ENCODE measurements at places on chromosomes 12 and 14.

DNA sequence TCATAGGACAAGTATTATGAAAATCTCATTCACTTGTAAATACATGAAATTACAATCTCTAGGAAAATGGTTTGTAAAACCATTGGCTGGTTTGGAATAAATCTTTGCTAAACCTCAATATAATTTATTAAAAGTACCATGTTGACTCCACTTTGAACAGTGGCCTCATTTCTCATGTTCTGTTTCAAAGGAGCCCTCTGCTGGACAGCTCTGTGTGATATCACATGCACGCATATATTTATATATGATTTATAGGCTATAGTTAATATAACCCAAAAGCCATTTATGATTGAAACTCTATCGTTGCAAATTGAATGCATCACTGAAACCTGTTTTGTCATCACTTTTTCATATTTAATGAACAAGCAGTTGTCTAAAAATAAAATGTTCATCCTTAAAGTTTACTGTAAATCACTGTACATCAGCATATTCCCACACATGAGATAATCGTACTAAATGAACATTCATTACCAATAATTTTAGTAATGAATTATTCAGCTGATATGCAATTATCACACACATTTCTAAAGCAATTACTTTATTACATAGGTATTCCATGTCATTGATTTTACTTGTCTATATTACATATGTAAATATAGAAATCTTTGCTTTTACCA is 493.8 kb downstream of the NPAS3 start:
- peak; percentile 52 for DNase-seq

DNA sequence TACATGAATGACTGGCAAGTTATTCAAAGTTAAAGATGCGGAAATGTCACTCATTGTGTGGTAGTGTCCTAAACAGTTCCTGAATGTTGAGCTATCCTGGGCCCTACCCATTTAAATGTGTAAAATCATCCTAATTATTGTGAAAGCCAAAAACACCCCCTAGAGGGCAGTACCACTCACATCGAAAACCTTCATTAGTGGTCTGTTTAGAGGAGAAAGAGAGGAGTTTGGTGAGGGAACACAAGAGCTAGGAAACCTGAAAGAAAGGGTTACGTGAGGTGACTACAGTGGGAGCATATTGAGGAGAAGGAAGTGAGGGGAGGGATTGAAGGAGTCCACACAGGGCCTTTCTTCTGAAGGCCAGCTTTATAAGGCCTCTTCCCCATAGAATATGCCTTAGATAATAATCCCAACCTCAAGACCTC is 2.5 kb upstream of the TEP1 start:
- peak; percentile 65 for DNase-seq

DNA sequence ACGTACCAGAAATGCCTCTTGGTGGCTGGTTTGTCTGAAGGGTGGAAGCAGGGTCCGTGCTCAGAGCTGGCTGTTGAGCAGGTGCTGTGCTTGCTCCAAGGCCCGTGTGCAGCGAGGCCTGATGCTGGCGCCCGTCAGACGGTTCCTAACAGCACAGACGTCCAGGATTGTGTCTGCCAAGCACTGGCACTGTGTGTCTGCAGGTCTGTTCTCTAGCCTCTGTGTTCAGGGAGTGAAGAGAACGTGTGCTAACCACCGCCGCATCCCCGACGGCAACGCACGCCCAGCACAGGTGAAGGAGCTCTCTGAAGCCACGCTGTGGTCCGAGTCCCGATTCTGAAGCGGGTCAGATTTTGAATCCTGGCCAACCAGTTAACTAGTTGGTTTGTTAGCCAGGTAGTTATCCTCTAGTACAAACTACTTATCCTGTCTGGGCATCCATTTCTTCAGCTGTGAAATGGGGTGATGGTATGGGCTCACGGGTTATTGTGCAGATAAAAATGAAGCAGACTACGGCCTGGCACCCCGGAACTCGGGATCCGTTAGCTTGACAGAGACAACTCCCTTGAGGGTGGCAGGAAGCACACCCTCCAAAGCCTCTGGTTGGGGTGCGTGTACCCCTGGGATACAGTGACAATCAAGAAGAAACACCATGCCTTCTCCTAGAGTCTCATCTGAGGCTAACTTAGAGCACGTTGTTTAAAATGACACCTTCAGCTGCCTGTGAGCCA is 18.6 kb upstream of the TDRD9 start:
- DNase-seq: no peak

DNA sequence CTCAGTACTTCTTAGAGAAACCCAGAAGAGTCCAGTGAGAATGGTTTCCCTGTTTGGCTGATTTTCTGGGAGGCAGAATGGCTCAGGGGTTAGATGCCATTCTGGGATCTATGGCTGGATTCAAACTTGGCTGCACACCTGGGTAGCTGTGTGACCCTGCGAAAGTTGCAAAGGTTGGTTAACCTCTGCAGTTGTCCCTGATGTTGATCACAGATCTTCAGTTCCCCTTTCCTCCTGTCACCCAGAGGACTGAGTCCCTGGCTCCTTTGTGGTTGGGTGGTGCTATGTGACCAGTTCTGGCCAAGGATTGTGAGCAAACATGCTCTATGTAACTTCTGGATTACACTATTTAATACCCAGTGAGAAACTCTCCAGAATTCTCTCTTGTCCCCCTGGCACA is 418.0 kb downstream of the RGS6 start:
- no peak for DNase-seq

GRCh38 chr14:77830692-77831091 is 30.8 kb downstream of the ADCK1 start:
- DNase-seq: no peak

GRCh38 chr12:122029620-122030423 is 8.1 kb downstream of the BCL7A start:
- DNase-seq: no peak

GRCh38 chr14:51908086-51908485 is 47.7 kb downstream of the GNG2 start:
- DNase-seq: no peak

DNA sequence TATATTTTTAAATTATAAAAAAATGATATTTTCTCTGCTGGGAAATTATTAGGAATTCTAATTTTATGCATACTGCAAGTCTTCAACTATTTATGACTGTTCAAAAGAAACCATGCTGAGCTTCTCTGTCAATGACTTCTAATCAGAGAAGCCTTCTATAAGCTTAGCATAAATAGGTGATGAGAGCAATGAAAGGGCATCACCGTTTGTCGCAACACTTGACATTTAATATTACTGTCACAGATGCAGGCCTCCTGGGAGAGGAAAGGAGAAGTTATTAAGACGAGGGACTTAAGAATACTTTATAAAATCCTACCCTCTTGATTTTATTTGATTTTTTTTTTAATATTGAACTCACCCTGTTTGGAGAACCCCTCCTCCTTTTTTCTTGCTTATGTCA is 69.8 kb downstream of the CAPZA3 start:
- no peak for DNase-seq

DNA sequence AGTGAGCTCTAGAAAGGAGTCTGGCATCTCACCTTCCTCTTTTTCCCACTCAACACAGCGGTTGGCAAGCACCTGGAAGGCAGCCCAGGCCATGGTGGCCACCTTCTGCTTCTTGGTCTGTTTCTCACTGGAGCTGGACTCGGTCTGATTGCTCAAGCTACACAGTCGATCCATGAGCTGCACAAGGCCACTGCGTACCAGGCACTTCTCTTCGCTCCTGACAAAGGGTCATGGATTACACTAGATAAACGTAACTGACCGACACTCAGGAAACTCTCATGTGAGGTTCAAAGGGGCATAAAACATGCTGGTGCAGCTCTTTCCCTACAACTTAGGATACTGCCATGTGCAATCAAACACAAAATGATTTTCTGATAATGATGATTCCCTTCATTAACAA is 113.7 kb downstream of the TRAFD1 start:
- no peak for DNase-seq

GRCh38 chr14:97633131-97633738 is 836.1 kb downstream of the VRK1 start:
- DNase-seq: no peak

GRCh38 chr12:124044809-124045321 is 71.8 kb downstream of the ZNF664 start:
- no peak for DNase-seq

- DNase-seq: no peak
These were observed 157.5 kb downstream of the TMTC3 start for GRCh38 chr12:88299567-88300101.

GRCh38 chr12:110917467-110917866 is 2.9 kb downstream of the MYL2 start:
- no peak for DNase-seq

- DNase-seq: peak; percentile 22
These were observed 564.8 kb downstream of the VRK1 start for GRCh38 chr14:97361958-97362357.

- DNase-seq: peak; percentile 59
These were observed at the start of gene RAB15 for GRCh38 chr14:64971943-64972791. TSS of gene RAB15 (minus strand) at chr14:64972336. CDS start at chr14:64972076, 260 bp downstream.

DNA sequence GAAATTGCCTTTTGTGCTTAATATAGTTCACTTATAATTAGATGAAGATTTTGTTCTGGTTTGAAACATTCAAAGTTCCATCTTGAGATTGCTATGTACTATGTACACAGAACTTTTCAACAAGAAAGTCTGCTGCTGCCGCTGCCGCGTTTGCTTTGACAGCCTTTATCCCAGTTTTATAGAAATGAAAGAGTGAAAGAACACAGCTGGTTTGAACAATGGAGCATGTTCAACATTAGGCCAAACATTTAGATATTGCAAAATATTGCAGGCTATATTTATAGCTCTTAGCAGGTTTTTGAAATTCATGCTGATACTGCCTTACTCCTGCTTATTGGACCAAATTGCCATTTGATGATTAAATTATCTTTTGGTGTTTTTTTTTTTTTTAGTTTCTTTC is 299.8 kb upstream of the PRKD1 start:
- no peak for DNase-seq

DNA sequence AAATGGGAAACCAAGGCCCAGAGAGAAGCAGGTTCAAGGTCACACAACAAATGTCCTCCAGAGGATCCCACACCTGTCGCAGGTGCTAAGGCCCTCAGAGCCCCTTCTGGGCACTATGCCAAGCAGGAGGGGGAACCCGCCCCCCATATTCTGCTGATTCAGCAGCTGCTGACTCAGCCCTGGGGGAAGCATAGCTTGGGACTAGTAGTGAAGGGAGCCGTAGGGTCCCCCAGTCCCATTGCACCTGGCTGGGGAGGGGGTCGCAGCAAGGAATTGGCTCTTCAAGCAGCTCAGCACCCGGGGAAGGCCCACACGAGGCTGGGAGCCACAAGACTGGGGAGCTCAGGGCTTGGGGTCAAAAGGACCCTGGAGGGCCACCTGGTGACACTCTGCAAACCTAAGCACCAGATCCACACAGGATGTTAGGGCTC is 1.0 kb downstream of the RASAL1 start:
- no peak for DNase-seq

- DNase-seq: no peak
These were observed 20.3 kb downstream of the FIGNL2 start for GRCh38 chr12:51827925-51828818.

GRCh38 chr14:76773188-76773885 is 12.1 kb downstream of the VASH1 start:
- DNase-seq: no peak

DNA sequence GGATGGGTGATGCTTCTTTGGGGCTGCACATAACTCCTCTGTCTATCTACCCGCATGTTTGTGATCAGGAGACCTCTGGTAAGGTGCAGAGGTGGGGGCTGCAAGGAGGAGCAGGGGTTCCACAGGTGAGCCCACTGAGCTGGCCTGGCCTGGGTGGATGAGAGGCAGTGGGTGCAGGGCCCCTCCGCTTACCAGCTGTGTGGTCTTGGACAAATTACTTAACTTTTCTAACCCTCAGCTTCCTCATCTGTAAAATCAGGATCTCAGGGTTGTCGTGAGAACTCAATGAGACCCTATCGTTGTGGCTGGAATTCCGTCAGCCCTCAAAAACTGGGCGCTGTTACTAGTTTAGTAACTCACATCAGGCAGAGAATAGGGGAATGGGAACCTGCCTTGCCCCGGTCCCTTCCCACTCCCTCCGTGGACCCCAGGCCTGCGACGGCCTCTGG is 7.5 kb downstream of the PTPN6 start:
- DNase-seq: no peak

- no peak for DNase-seq
These were observed 3.7 kb downstream of the NUAK1 start for GRCh38 chr12:106135075-106135474.

DNA sequence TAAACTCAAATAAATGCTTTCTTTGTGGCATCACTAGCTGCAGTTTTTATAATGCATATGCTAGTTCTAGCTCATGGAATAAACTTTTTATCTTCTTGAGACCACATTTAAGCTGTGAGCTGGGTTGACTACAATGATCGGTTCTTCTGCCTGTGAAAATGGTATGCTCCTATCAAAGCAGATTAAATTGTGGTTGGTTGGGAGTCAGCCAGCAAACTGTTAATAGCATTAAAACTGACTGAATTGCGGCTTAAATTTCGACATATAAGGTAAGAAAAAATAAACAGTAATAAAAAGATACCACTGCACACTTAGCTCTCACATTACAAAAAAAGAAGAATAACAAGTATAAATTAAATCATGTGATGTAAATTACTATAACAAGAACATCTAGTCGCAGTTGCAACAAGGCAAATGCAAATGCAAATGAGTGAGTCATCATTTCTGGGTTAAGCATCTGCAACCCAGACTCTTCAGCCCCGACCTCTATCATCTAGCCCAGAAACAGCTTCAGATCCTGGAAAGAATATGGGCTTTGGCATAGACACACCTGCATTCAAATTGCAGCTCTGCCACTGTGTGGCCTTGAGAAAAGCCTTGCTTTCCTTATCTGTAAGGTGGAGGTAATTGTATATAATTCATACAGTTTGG is 19.8 kb upstream of the DHRS7 start:
- DNase-seq: no peak

DNA sequence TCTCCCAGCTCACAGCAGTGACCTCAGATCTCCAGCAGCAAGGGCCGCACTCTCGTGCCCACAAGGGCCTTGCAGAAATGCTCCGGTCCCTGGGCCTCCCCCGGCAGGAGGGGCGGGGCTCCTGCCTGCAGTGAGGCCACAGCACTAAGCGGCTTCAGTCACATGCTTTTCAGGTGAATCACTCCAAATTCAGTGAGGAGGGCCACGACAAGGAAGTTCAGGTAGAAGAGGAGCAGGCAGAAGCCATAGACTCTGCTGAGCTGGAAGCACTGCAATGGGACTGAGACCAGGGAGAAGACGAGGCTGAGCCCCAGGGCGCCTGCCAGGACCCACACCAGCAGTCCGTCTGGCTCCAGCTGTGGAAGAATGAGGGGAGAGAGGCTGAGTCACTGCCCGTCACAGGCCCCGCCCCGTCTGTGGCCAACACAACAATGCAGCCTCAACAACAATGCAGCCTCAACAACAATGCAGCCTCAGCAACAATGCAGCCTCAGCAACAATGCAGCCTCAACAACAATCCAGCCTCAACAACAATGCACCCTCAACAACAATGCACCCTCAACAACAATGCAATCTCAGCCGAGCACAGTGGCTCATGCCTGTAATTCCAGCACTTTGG is 35.2 kb downstream of the SLC8B1 start:
- no peak for DNase-seq

- no peak for DNase-seq
These were observed 65.1 kb downstream of the SLC6A12 start for GRCh38 chr12:148676-149416.

- no peak for DNase-seq
These were observed 9.8 kb downstream of the ADCY4 start for GRCh38 chr14:24325041-24325530.

- DNase-seq: no peak
These were observed 49.4 kb downstream of the GPATCH2L start for GRCh38 chr14:76201162-76201561.

All from NCI-H1092 treated with DMSO at 0.1 percent for 48 hours (cell line).